NCI-H2171 (cell line): ENCODE measurements at places on chromosomes 5 and 9.

- no peak for DNase-seq
Measured at GRCh38 chr5:93304456-93305250, 276.4 kb downstream of the NR2F1-AS1 start.

GRCh38 chr5:168047043-168047668 is 244.3 kb upstream of the WWC1 start:
- DNase-seq = peak; percentile 61

DNA sequence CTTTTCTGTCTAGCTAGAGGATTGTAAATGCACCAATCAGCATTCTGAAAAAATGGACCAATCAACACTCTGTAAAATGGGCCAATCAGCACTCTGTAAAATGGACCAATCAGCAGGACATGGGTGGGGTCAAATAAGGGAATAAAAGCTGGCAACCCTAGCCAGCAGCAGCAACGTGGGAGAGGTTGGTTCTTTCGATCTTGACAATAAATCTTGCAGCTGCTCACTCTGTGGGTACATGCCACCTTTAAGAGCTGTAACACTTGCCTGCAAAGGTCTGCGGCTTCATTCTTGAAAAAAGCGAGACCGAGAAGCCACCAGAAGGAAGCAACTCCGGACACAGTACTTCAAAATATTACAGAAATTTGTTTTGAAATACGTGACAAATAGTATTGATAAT is 424.6 kb upstream of the CDH9 start:
- DNase-seq = no peak

- DNase-seq = no peak
Measured at GRCh38 chr5:98110282-98110691, 663.2 kb upstream of the RGMB start.

DNA sequence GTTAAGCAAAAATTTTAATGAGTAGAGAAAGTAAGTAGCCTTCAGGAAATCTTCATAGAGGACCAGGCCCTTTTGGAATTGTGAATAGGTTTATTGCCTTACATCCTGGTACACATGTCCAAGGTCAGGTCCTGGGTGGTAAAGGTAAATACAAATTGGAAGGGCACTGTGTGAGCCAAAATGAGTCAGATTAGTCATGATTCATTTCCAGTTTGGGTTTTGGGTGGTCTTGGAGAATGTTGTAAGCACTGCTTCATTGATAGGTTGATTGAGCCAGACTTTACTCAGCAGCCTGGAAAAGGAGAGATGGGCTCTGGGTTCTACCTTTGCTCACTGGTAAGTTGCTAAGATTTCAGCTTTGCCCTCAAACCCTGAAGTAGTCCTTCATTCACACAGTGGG is 82.5 kb upstream of the ZNF169 start:
- DNase-seq = no peak

GRCh38 chr5:11383506-11384095 is 520.6 kb downstream of the CTNND2 start:
- peak; percentile 92 for DNase-seq

DNA sequence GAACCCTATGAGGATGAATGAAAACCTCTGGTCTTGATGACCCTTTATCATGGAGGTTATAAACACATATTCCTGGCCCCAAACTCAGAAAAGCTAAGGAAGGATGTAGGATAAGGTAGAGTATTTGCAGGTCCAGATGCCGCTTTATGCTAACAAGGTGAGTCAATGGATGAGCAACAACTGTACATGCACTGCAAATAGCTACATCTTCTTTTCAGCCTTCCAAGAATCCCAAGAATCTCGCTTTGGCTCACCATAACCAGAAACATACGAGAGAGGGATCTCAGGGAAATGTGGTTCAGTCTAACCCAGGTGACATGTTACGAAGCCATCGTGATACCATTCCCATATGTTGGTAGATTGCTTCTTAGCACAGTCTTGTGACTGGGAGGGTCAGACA is 152.3 kb upstream of the ANKH start:
- DNase-seq = no peak

DNA sequence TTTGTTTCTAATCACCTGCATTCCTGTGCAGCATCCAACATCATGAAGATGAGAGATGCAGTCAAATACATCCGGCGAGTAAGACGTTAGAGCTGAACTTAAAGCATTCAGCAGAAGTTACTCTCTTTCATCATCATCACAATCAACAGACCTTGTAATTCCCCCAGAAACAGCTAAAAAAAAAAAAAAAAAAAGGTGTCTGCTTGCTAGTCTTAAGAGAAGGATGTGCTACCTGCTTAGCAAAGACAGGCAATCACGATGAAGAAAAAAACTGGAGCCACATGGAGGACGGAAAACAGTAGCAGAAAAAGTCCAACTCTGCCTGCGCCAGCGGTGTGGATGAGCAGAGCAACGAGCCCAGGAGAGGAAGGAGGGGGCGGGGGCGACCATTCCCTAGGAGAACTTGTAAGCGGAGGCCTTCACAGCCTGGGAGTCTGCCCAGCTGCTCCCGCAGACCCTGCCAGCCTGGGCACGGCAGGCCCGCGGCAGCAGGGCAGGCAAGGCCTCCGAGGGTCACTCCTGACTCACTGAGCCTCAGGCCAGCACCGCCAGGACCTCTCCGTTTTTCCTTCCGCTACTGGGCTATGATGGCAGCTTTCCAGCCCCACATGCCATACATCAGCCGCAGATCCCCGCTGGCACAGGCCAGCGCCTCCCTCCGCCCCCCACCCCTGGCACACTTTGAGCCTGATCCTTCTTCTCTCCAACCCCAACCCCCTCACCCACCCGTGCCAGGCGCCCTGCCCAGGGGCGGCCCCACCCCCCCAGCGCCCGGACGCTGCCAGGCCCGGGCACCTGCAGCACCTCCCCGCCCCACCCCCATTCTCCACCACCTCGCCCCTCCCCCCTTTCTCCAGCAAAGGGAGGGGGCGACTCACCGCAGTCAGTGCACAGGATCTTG is 1.4 kb downstream of the NRG2 start:
- peak; percentile 10 for DNase-seq

- no peak for DNase-seq
Measured at GRCh38 chr5:132008163-132008473, 3.3 kb downstream of the ACSL6 start.

GRCh38 chr9:16459421-16460148 is 410.9 kb downstream of the BNC2 start:
- DNase-seq = no peak

- DNase-seq = no peak
Measured at GRCh38 chr5:77328930-77329647, 118.6 kb downstream of the PDE8B start.

DNA sequence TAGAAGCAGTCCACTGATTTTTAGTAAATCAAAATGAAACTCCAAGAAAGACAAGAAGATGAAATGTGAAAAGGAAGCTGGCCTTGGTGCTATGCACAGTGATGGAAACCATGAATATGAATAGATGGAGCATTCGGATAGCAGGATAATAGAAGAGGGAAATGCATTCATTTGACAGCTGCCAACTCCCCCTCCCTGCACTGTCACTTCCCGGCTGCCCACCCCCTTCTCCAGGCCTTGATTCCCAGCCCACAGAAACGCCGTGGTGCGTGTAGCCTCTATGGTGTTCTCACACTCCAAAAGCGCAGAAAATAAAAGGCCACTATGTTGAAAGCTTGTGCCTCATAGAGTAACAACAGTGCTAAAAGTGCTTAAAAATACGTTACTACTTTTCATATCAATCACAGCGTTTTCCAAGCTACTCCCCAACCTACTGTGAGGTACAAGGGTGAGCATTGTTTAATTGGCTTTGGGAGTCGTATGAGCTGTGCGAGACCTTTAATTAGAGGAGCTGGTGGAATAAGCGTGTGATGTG is 26.1 kb upstream of the IFNK start:
- DNase-seq = no peak

- no peak for DNase-seq
Measured at GRCh38 chr5:109917966-109918365, 228.2 kb downstream of the MAN2A1 start.

DNA sequence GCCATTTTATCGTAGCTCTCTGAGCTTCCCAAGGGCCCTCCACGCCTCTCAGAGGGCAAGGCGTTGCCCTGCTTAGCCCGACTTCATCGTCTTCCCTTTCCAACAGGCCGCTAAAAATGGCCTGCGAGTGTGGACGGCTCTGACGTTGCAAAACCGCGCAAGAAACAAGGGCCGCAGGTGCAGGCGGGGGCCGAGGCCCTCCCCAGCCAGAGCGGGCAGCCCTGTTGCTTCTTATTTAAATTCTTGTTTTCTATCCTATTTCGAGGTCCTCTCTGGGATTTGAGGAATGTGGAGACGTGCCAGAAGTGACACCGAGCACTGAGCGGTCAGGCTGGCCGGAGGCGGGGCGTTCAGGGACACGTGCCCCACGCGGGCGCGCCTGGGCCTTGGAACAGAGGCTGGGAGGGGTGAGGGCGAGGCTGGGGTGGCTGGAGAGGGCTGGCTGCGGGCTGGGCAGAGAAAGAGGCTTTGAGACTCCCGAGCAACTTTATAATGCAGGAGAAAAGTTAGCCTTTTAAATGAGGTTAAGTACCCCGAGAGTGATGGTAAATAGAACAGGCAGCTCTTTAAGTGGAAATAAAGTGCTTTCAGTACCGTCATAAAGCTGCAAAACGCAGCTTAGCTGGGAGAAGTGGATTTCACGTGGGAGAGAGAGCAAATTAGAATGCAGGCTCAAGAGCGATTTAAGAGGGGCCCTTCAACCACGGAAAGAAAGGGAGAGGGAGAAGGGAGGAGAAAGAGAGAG is 243.6 kb downstream of the AUH start:
- no peak for DNase-seq

DNA sequence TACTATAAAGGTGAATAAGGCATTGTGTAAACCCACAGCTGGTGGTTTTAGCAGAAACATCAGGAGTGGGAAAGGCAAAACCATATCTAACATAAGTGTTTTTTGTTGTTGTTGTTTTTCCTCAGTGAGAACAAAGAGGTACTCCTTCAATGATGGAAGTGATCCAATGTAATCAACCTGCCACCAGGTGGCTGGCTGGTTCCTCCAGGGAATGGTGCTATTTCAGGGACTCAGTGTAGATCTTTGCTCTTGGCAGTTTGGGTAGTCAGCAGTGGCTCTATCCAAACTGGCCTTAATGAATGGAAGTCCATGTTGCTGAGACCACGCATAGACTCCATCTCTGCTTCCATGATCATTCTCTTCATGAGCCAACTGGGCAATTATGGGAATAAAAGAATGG is 10.8 kb downstream of the DMRTA1 start:
- DNase-seq = no peak

- peak; percentile 79 for DNase-seq
Measured at GRCh38 chr9:117413346-117414219, 1.3 kb downstream of the ASTN2 start.

- DNase-seq = no peak
Measured at GRCh38 chr5:124990723-124991122, 244.3 kb upstream of the ZNF608 start.

DNA sequence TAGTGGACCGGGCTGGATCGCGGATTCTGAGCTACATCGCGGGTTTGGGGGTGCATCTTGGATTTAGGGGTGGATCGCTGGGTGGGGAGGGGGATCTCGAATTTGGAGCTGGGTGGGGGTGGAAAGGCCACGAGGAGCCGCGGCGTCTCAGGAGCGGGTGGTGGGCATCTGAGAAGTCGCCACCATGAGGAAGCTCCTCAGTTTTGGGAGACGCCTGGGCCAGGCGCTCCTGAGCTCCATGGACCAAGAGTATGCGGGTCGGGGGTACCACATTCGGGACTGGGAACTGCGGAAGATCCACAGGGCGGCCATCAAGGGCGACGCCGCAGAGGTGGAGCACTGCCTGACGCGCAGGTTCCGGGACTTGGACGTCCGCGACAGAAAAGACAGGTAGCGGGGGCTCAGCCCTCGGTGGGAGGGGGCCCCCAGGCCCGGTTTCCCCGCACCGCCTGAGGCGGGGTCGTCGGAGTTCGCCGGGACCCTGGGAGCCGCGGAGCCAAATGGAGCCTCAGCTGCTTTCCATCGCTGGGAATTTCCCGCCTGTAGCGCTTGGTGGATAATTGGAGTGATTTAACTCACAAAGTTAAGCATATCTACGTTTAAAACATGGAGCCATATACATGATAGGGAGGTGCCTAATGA is 376 bp downstream of the ANKRD18B start:
- peak; percentile 27 for DNase-seq

DNA sequence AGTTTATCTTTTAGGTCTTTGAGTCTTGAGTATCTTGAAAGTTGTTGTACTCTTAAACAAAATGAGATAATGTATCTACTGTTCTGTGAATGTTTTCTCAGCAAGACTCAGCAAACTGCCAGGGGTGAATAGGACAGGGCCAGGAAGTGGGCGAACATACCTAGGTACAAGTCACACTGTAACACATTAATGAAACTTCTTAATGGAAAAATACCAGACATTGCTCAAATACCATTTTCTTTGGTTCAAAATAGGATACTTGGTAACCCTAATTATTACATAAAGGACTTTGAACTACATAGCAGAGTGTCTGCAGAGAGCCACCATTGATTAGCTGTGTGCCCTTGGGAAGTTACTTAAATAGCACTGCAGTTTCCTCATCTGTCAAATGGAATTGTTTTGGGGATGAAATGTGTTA is 197.5 kb downstream of the ARHGEF28 start:
- no peak for DNase-seq

DNA sequence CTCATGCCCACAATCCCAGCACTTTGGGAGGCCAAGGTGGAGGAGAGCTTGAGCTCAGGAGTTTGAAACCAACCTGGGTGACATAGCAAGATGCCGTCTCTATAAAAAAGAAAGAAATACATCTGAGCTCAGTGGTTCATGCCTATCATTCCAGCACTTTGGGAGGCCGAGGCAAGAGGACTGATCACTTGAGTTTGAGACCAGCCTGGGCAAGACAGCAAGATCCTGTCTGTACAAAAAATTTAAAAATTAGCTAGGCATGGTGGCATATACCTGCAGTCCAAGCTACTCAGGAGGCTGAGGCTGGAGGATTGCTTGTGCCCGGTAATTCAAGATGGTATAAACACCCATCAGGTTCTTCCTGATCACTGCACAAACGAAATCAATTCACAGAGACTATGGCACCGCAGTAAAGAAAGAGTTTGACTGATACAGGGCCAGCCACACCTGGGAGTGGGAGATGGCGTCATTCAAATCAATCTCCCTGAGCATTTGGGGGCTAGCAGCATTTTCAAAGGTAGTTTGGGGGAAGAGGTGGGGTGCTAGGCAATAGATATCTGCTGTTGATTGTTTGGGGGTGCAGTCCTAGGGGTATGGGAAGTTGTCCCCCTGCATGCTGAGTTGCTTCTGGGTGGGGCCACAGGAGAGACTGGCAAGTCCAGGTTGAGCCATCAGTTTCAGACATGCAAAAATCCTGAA is 169.2 kb downstream of the TTC39B start:
- DNase-seq = no peak
